Hematopoietic multipotent progenitor cell (in vitro differentiated cells): ENCODE measurements at places on chromosomes 13 and 19. TPM values are rescaled to one million over a fixed set of nuclear protein-coding genes. Genes with fewer than 3 reads are reported as not detected.

The FGF21 gene
- total RNA-seq, result not detected

The GJB2 gene
- total RNA-seq, result not detected

DNA sequence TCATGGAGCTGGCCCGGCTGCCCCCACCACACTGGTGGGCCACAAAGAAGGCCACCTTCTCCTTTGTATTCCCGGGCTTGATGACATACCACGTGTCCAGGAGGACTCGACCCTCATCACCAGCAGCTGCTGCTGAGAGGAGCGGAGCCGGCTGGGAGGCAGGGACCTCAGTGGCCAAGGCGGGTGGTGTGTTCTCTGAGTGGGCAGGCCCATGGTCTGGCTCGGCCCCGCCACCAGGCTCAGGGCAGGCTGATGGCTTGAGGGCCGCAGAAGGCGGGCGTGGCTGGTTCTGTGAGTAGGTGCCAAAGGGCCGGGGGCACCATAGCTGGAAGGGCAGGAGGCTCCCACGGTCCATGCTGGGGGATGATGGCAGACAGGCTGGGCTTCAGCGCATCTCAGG, 17.6 kb downstream of the FBXO46 start:
- no peak for DNase-seq

DNA sequence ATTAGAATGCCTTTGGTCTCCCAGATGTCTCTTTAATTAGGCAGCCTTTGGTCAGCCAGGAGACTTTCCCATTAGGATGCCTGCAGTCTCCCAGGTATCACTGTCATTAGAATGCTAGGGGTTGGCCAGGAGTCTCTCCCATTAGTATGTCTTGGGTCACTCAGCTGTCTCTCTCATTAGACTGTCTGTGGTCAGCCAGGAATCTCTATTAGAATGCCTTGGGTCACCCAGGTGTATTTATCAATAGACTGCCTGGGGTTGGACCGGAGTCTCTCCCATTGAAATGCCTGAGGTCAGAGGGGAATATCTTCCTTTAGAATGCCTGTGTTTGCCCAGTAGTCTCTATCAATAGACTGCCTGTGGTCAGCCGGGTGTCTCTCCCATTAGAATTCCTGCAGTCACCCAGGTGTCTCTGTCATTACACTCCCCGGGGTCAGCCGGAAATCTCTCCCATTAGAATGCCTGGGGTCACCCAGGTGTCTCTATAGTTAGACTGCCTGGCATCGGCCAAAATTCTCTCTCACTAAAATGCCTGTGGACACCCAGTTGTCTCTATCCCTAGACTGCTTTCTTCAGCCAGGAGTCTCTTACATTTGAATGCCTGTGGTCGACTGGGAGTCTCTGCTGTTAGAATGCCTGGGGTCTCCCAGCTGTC, 1460.3 kb downstream of the UQCRFS1 start:
- no peak for DNase-seq

- no peak for DNase-seq
Measured at GRCh38 chr19:1945899-1946298, 4.9 kb downstream of the CSNK1G2 start.

- DNase-seq, result no peak
Measured at GRCh38 chr19:10544242-10544752, 593 bp downstream of the ATG4D start.

DNA sequence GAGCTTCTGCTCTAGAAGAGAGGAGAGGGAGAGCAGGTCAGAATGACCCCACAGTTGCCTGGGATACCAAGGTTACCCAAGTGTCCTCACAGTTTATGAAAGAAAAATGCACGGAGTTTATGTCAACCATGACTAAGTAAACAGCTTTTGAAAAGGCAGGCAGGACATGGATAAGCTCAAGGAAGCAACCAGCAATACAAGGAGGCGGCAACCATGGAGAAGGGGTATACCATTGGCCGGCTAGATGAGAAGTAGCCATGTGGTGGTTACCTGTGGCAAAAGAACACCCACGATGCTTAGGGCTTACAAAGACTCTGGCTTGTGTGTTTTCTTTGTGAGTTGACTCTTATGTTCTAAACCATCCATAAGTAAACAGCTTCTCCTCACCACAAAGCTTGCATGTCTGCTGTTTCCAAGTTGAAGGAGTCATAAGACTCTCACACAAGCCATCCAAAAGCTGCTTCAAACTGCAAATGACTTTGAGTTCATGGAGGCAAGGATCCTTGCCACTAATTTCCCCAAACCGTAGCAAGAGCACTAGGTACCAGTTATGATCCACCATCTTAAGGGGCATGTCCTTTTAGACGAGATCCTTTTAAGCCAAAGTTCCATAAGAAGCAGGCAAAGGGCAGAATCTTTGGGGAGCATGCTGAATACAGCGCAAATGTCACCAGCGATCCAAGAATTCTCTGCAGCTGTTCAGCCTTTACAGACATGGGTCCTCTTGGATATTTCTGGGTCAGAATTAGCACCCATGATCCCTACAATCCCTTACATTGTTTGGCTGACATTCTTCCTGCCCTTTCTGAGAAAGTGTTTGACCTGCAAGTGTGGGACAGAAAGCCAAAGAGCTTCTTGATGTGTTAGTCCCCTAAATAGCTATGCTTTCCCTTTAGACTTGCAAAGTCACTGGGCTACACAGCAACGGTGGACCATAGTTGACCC, 74.8 kb upstream of the IPO5 start:
- DNase-seq, result no peak

DNA sequence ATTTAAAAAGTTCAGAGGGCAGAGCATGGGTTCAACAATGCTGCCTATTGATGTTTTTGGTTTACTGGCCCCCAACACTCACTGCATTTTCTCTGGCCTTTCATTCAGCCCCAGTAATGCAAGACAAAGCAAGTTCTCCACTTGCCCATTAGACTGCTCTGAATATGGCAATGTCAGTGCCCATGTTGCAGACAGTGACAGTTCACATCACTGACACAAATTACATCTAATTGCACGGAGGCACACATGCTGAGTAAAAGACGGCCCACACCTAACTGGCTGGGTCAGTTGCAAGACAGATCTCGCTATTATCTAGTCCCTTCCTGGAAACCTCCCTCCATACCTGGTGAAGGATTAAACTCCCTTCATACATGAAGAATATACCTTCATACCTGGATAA, 54.0 kb downstream of the ENOX1 start:
- DNase-seq, result no peak

DNA sequence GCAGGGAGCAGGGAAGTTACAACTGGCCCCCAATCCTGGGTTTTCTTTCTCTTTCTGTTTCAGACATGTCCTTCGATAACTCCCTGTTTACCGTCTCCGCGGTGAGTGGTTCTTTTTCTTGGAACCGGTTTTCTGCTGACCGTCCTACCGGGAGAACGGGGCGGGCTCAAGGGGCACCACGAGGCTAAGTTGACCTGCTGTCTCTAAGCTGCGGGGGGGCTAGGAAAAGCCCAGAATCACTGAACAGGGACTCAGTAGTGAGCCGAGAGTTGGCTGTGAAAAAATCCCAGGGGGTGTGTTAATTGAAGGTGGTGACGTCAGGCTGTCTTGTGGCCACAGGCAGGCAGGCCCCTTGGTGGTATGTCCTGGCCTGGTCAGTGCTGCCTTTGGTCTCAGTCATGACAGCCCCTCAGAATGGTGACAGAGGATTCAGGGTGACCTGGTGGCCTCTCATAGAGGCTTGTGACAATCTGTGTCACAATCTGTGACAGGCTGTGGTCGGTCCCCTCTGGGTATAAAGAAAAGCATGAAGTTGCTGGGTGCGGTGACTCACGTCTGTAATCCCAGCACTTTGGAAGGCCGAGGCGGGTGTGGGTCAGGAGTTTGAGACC, 8.1 kb upstream of the CARM1 start:
- DNase-seq, result no peak

DNA sequence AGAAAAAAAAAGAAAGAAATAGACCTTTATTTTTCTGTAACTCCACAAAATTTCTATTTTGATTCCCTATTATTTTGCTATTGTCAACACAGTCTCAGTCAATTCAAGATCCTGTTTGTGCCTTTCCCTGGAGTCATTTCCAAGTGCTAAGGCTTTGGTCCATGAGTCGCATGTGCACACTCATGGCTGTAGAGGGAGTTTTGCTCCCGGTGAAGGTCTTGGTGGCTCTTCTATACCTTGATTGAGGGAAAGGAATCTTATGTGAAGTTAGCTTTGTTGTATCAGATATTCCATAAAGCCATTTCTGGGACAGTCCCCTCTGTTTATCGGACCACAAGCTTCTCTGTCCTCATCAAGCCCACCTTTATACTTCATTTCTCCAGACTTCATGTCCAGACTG, 58.7 kb upstream of the ALOX5AP start:
- no peak for DNase-seq
